ENCODE measurements at places on chromosomes 7 and 10.
A peak's percentile ranks its signal among the peaks of the same experiment; 100 is the strongest.

GRCh38 chr7:39421251-39421650 lies 145.0 kb upstream of the YAE1 start:
- DNase-seq: no peak

DNA sequence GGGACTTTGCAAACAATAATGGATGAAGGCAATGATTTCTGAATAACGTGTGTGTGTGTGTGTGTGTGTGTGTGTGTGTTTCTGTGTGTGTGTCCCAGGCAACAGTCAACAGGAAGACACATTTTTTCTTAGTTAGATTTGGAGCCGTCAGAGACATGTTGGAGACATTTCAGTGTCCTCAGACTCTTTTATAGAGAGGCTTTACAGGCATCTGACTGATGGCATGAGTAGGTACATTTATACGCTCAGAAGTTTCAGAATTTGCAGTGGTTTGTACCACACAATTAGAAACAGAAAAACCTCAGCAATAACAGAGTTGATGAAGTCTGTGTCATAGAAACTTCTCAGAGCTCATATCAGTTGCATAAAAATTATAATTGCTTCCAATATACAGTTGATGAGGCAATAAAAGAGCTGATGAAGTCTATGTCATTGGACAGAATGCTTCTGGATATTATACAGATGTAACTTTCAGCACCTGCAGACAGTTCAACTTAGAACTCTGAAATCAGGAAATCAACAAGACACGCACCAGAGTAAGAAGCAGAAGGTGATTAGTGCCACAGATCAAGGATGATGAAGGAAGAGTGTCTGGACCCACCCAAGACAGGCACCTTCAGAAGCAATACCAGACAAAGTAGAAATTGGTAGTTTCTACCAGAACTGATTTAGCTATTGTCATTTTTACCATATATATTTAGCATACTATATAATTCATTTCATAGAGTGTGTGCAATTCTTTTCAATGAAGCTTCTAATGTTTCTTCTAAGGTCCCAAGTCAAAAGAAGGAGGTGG lies 104.5 kb upstream of the LYZL1 start:
- no peak for DNase-seq

- no peak for DNase-seq
These were observed 253.6 kb downstream of the ELFN1 start for GRCh38 chr7:1923409-1924257.

- no peak for DNase-seq
These were observed 5.8 kb downstream of the TSPAN15 start for GRCh38 chr10:69456880-69457693.

DNA sequence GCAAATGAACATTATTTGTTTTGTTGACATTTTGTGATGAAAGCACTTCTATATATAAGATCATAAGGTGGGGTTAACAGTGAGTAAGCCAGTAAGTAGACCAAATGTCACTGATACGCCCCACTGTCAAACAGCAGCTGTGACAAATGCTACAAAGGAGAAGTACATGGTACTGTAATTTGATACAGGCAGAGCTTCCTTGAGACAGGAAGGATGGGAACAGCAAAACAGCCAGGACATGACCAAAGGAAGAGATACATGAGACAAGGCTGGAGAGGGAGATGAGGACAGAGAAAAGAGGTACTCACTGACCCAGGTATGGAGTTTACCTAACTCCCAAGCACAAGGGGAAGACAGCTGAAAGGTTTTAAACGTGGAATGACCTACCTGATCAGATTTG lies 127.0 kb downstream of the SRPK2 start:
- DNase-seq: peak; percentile 42

DNA sequence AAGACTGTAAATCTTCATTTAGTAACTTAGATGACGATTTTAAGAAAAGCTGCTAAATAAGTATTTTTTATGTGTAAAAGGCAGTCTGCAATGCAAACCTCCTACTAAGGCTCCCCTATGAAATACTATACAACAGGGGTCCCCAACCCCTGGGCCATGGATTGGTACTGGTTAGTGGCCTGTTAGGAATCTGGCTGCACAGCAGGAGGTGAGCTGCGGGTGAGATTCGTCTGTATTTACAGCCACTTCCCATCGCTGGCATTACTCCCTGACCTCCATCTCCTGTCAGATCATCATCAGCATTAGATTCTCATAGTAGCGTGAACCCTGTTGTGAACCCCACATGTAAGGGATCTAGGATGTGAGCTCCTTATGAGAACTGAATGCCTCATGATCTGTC lies 580.4 kb downstream of the MAGI2 start:
- no peak for DNase-seq

GRCh38 chr7:67671006-67671548 lies 674.4 kb downstream of the TYW1 start:
- no peak for DNase-seq

DNA sequence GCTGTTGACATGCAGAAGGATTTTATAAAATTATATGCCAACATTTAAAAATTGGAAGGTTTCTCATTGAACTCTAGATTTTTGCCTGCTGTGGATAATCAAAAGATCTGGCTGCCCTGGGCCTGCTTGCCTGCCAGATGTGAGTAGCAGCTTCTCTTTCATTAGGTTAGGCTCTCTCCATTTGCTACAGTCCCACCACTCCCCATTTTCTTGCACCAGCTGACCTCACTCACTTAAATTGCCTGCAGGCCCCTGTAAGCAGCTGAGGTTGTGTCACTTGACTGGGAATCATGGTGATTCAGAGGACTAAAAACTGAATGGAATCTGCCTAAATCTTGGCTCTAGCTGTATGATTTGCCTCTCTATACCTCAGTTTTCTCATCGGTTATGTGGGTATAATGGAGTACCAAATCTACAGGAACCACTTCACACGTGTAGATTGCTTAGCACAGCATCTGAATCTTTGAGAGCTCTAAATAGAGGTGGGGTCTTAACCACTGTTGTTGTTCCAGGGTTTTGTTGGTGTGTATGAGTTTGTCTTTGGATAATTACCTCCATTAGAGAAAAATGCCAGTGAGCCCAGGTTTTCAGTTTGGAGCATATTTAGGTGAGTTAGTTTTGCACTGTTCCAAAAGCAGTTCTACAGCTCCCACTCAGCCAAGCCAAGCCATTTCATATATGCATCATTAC lies 18.6 kb upstream of the RAPGEF5 start:
- DNase-seq: no peak

- peak; percentile 72 for DNase-seq
These were observed 50.8 kb downstream of the ZRANB1 start for GRCh38 chr10:124992462-124993344.

GRCh38 chr10:21953585-21954057 lies 49.9 kb downstream of the DNAJC1 start:
- DNase-seq: peak; percentile 16

DNA sequence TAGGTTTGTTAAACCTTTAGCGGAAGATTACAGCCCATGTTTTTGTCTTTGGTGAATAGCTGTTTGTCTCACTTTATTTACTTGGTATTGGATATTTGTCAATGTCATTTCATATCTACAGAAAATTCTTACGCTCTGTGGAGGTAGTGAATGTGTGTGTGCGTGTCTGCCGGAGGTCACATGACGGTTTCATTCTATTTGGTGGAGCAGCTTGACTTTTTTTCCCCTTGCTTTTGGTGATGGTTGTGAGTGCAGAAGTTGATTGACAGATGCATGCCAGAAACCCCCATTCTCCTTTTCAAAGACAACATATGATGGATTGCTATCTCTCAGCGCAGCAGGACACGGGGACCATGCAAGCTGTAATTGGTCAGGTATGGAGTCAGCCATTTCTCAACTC lies at the start of gene POU6F2:
Gene POU6F2, plus strand, starts transcription at position 225 of the 400 bp plus-strand sequence. Its CDS starts 45 bp downstream, at position 270.
- no peak for DNase-seq

DNA sequence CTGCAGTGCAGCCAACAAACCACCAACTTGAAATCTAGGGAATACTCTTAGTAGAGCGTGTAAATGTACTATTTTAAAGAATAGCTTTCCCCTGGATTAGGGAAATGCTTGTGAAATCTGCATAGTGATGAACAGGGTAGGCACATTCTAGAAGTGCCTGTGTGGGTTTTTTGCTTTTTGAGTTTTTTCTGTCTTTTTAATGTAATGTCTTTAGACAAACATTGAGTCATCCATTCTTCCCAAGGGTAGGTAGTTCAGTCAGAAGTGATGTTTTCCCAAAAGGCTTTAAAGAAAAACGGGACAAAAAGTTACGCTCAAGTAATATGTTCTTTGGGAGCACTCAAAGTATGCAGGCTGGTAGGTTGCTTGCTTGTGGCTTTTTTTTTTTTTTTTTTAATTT lies 130.0 kb downstream of the AUTS2 start:
- DNase-seq: no peak

DNA sequence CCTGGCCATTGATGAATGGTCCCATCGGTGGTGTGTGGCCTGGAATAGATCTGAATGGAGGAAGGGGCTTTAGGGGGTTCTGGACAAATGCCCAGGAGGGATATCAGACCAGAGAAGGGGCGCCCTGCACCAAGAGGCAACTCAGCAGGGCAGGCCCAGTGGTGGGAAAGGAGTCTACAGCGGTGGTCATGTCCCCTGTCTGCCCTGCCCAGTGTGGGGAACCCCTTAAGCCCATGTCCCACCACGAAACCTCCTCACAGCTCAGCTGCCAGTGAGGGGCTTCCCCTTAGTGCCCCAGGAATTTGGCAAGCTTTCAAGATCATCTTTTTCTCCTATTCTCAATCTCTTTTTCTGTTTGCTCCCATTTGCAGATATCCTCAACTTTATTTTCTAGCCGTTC lies 14.1 kb upstream of the CCSER2 start:
- DNase-seq: no peak

DNA sequence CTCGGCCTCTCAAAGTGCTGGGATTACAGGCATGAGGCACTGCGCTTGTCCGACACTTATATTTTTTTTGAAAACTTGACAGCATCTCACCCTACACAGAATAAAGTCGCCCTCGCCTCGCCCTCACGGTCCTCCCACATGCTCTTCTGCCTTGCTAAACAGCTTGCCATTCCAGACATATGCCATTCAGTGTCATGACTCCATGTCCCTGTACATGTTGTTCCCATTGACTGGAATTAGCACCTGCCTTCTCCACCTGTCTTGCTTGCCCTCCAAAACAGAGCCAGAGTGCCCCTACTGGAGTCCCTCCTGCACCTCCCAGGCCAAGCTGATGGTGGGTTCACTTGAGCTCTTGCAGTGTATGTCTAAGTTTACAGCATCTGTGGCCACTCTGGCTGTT lies 6.2 kb downstream of the NIPSNAP2 start:
- DNase-seq: peak; percentile 55

DNA sequence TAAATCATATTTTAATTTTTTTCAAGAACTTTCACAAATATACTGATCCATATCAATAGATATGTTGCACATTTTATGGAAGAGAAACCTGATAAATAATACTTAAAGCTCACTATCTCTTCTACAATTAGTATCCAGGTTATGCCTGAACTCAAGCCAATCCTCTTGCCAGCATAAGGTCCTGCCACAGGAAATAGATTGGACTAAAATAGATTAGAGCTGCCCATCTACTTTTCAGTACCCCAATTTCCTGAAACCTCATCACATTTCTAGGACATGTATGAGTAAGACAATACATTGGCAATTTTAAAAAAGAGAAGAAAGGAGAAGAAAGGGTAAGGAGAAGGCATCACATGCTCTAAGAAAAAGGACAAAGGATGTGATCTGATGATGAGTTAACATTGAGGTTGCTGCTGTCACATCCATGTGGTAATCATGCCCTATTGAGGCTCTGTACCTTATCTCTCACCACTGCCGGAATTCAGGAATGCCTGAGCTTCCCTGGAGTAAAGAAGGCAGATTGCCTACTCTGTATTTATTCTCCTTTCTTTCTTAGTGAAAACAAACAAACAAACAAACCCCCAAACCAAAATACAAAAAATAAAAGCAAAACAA lies 199.7 kb downstream of the ANK3 start:
- DNase-seq: no peak

DNA sequence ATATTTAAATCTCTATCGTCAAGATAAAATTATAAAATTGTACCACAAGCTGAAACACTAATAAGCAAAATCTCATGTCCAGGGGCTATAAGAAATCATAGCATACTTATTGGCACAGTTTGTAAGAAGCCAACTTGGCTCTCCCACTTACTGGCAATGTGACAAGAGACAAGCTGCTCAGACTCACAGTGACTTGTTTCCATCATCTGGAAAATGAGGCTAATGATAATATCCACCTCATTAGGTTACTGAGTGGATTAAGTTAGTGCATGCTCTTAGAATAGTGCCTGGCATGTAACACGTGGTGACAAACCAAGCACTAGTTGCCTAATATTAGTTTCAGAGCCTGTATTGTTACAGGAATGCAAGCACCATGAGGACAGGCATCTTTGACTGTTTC lies 234.4 kb downstream of the GLI3 start:
- no peak for DNase-seq

DNA sequence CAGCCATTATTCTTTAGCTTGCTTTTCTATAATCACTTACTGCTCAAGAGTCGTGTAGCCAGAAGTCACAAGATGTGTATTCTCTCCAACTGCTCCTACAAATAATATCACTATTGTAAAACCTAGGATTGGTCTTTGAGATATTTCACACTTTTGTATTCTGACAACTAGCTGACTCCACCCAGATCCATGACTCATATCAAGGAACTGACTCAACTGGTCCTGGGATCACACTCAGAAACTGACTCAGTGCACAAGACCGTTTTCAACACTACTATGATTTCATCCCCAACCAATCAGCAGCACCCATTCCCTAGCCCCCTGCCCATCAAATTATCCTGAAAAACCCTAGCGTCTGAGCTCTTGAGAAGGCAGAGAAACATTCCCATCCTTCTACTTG lies 56.5 kb upstream of the ORC5 start:
- no peak for DNase-seq

DNA sequence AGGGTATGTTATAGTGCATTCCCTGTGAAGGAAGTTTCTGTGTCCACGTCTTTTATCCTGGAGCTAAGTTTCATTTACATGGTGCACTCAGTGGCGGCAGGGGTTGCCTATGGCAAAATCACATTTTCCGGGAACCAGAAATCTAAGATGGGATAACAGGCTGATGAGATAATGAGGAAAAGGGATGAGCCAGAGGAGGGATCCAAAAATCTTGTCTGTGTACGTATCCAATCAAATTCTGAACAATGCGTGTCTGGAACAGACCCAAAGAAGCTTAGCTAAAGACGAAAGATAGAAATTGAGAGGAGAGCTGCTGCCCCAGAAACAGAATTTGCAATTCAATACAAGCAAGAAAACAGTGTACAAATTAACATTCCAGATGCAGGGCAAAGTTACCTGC lies 16.1 kb downstream of the LANCL2 start:
- DNase-seq: no peak

- no peak for DNase-seq
These were observed 193.8 kb downstream of the IMMP2L start for GRCh38 chr7:111368381-111369065.

GRCh38 chr10:92404612-92405418 lies 113.8 kb downstream of the MARCHF5 start:
- DNase-seq: no peak

GRCh38 chr10:32347363-32348022 lies 535 bp upstream of the EPC1 start:
- DNase-seq: no peak

GRCh38 chr7:152910545-152911225 lies 151.1 kb downstream of the ACTR3B start:
- DNase-seq: no peak
